NT2/D1 (cell line): ENCODE measurements at places on chromosomes 3 and 15.

DNA sequence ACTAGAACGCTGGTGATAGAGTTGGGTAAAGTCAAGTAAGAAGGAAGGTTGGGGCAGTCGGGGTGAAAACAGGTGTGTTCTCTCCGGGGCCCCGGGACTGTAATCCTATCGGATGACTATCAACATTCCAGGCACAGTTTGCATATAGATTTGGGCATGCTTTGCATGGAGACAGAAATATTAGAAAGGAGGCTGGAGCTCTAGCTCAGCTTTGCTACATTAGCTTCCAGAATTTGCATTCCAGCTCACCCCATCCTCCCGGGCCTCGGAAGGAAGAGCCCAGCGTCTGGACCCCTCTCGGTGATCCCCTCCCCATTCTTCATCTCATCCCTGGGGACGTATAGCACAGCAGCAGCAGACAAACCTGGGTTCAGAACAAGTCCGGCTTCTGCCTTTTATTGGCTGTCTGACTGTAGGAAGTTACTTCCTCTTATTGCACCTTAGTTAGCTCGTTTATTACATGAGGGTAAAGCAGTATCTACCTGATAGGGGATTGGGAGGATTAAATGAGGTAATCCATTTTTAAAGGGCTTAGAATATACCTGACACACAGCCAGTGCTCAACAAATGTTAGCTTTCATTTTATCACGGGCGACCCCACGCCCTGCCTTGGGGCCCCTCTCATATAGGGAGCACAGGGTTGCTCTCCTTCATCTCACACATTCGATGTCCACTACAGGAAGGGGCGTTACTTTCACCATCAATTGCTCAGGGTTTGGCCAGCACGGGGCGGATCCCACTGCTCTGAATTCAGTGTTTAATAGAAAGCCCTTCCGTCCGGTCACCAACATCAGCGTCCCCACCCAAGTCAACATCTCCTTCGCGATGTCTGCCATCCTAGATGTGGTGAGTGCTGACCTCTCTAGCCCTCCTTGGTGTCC is 3.2 kb downstream of the HTR3E start:
- no peak for DNase-seq

DNA sequence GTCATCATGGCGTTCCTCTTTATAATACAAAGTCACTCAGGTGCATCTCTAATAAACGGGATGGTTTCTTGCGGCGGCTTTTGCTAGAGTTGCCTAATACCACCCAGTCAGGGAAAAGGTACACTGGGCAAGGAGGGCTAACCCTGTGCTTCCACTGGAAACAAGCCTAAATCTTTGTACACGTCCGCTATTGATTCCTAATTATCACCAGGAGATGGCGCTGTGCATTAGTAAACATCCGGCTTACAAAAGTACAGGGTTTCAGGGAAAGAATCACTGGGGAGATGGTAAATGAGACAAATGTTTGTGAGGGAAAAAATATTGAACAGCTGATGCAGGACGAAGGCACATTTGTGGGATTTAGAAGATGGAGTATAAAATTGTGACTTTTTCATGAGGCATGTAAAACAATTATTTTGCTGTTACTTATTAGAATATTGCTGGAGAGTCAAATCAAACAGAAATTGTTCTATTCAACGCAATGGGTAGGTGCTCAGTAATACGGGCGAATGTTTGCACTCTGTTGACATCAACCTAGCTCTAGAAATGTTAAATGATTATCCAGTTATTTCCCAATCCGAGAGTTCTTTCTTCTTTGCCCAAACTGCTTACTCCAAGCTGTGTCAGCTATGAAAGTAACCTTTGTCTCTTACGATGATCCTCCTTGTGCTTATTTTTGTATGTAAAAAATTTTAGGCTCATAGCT is 50.6 kb downstream of the GMNC start:
- peak; percentile 59 for DNase-seq

- DNase-seq = peak; percentile 13
Measured at GRCh38 chr3:52532838-52533622, 627 bp downstream of the NT5DC2 start.

DNA sequence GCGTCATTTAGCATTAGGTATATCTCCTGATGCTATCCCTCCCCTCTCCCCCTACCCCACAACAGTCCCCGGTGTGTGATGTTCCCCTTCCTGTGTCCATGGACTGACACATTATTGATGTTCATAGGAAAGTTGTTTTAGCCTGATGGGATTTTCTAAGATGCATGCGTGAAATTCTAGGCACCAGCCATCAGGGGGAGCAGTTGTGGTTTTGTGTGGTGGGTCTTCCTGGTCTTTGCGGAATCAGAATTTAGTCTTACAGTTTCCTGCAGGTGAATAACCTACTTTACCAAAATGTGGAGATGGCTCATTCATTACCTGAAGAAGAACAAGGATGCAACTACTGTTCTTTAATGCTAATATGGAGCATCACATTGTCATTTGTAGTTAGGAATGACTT is 455.0 kb upstream of the THBS1 start:
- DNase-seq = peak; percentile 20

- DNase-seq = no peak
Measured at GRCh38 chr3:172038798-172039435, 461 bp upstream of the FNDC3B start.

GRCh38 chr3:81790117-81790516 is 28.7 kb upstream of the GBE1 start:
- no peak for DNase-seq

DNA sequence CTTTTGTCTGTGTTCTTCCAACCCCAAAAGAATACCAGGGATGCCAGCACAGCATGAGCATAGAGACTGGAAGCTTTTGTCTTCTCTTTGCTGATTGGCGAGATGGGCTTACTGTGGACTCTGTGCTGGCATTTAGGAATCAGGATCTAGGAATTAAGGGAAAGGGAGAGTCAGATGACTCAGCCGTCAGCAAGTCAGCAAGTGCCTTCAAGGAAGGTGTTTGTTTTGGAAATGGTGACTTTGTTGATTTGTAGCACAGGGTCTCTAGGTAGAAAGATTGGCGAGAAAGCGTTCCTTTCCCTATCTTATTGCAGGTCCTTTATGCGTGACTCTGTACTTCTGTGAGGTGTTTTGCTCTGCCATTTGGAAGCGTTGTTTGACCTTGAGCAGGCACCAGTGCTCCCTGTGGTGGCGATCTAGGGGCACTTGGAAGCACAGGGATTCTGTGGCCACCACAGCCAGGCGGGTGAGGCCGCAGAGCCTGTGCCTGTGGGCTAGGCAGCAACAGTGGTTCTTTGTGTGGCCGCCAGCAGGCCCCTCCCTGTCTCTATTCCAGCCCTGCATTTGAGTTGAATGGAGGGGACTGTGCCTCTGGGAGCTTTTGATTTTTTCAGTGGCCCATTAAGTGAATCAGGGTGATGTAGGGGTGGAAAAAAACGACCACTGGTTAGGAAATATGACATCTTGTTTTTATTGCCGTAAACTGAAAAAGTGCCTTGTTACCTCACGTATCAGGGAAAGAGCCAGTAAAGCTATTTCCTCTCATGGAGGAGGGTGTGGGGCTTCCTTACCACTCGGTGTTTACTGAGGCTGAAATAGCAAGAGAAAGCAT is 19.0 kb downstream of the FAN1 start:
- DNase-seq = peak; percentile 79

DNA sequence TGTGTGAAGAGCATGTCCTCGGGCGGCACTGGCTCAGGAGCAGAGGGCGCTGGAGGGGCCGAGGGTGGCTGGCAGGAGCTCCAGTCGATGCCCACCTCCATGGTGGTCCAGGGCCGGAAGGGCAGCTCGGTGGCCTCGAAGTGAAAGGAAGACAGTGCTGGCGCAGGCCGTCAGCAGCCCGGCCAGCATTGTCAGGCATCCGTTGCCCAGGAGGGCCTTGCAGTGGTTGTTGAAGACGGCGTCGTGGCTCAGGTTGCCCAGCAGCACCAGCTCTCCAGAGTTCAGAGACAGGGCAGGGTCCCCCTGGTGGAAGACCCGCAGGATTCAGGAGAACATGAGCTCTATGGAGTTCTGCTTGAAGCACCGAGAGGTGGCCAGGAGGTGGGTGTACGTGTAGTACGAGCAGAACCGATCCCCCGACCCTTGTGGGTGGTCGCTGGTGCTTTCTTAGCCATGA is 16.5 kb upstream of the SIAH2 start:
- no peak for DNase-seq

GRCh38 chr3:176916777-176917176 is 280.5 kb downstream of the TBL1XR1 start:
- DNase-seq = no peak

DNA sequence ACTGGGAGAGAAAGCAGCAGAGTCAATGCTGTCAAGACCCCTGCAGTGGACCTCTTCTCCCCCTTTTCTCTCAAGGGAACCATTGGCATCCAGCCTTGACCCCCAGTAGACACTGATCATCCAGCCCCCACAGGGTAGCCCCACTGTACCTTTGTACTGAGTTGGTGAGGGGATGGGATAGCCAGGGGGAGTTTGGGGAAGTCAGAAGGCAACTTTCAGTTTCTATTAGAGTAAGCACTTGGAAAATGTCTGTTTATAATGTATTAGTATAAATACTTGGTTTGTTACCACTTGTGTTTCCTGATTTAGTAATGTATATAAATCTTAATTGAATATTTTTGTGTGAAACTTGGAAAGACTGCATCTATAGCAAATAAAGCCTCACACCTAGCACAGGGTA is 25.0 kb downstream of the DAG1 start:
- DNase-seq = no peak

- no peak for DNase-seq
Measured at GRCh38 chr3:10194328-10195071, 29.8 kb downstream of the IRAK2 start.

GRCh38 chr3:192884777-192885773 is 32.6 kb downstream of the MB21D2 start:
- DNase-seq = no peak

- no peak for DNase-seq
Measured at GRCh38 chr3:189121092-189121491, 50.7 kb upstream of the TPRG1 start.

DNA sequence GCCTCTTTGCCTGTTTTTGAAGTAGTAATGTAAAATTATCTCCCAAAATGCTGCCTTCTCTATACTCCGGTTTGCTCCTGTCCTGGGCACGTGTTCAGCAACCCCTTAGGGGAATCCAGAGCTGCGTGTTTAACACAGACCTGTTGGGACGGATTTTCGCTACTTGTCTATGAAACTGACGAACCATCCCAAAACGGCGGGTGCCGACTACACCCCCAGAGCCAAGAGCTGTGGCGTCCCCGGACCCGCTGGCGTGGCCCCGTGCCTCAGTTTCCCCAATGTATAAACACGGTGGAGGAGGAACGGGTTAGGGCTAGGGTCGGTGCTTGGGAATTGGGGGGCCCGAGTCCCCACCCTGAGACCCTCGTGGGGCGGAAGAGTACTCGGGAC is 473 bp downstream of the FHIT start:
- no peak for DNase-seq

GRCh38 chr3:49173116-49173791 is 1.9 kb downstream of the KLHDC8B start:
- DNase-seq = peak; percentile 74

GRCh38 chr15:69098771-69099170 is 61.7 kb upstream of the GLCE start:
- no peak for DNase-seq

DNA sequence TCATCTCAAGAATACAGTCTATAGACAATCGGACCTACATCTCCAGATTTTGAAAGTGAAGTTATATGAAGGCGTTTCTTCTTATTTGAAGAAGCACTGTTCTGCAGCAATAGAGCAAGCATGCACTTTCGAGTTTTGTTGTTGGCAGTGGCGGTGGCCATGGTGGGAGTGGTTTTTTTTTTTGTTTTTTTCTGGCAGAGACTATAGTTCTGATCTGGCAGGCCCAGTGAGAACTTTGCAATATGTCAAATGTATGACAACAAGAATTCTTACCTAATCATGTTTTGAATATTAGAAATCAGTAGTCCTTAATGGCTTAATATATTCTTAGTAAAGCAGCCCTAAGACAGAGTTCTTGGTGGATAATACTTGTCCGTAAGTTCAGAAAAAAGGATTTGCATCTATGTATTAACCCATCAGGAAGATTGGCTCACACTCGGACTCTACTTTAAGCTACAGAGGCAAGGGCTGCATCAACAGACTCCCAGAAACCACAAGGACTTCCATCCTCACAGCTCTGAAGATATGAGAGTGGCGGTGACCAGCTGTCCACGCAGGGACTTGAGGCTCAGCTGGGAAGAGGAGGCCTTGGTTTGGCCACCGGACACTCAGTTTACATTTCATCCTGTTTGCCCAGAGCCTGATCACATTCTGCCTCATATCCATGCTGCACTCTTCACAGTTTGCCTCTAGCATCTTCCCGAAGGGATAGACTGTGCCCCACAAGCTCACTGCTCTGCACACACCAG is 124.1 kb upstream of the THBS1 start:
- no peak for DNase-seq

DNA sequence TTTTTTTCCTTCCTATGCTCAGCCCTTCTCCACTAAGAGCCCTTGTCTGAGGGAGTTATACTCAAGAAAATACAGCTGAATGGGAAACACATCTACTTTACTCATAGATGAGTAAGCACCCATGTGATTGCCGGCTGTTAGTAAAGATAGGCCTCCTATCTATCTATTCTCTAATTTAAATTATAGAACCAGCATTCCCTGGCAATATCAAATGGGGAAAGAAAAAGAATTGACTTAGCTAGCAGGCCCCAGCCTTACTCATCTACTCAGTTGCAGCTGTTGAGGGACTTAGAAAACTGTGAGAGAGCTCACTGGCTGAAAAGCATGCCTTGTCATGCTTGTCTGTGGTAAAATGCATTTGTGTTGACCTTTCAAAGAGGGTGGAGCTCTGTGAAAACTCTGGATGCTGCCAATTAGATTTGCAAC is 116.9 kb upstream of the LRRFIP2 start:
- DNase-seq = no peak

DNA sequence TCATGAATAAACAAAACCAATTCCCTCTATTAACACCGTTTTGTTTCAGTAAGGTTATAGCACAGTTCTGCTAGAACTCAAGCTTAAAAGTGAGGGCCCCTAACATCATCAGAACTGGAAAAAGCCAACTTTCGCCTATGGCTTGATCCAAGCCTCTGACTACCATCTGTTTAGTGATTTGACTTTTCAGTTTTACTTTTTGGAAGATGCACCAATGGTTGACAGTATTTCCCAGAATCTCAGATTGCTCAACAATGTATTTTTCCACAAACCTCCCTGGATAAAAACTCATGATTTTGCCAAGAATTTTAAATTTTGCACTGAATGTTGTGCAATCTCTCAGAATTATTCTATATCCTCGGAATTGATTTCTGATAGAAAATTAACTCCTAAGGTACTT is 190.7 kb downstream of the LSAMP start:
- DNase-seq = no peak

GRCh38 chr3:50003216-50003615 is 63.3 kb downstream of the RBM6 start:
- DNase-seq = no peak

- DNase-seq = no peak
Measured at GRCh38 chr3:117103675-117104074, 394.1 kb downstream of the TUSC7 start.

DNA sequence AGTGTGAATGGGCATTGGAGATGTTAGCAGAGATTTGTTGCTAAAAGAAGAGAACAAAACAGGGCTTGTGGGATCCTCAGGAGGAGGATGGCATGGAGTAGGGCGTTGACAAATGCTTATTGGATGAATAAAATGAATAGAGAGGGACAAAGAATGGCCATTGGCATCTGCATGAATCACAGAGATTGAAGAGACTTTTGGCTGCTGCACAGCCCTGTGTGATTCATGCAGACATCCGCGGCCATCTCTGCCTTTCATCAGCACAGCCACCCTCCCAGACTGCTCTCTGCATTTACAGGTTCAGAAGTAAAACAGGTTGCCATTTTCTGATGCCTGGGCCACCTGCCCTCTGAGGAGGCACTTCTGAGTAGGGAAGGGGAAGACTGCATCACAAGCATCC is 397.9 kb downstream of the EPHB1 start:
- no peak for DNase-seq
